ENCODE measurements at places on chromosomes 6 and 20. TPM values are rescaled to one million over a fixed set of nuclear protein-coding genes. Genes with fewer than 3 reads are reported as not detected.

- no peak for DNase-seq
These were observed 42.0 kb downstream of the JARID2 start for GRCh38 chr6:15287670-15288375.

DNA sequence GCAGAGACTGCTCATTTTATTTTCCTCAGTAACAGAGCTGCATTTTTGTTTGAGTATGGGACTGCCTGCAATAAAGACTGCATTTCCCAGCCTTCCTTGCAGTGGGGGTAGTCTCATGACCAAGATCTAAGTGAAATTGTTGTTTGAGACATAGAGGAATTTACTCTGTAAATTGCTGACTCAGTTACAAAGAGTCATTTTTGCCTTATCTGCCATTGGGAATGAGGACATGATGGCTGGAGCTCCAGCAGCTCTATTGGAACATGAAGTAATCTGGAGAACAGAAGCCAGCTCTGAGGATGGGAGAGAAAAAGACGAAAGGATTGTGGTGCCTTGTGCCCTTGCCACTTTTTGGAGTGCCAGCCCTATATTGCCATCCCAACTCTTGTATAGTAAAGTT lies 2.1 kb upstream of the CST11 start:
- DNase-seq = no peak

- no peak for DNase-seq
These were observed 47.5 kb downstream of the RALY start for GRCh38 chr20:34041226-34041625.

DNA sequence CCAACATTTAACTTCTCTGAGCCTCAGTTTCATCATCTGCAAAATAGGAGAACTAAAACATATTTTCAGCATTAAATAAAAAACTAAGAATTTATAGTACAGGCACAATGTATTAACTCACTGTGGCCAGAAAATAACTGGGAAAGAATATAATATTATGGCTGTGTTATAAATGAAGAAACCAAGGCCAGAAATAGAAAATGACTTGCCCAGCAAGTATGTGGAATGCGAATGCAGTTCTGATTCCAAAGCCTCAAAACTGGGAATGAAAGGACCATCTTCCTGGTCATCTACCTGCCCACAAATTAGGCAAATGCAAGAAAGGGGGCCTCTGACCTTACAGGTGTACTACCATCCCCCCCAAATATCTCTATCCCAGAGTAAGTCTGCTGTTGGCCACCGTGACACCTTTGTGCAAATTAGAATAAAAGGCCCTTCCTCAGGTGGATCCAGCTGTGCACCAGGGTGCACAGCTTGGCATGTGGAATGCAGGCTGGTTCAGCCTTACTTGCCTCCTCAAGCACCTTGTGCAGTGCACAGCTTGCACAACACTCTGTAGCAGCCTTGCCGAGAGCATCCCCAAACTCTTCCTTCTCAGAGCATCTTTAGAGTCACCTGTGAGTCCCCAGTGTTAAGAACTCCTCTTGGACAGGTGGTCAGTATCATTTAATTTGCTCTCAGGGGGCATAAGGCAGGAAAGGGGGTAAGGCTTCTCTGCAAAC lies 4.4 kb downstream of the SLC13A3 start:
- no peak for DNase-seq

DNA sequence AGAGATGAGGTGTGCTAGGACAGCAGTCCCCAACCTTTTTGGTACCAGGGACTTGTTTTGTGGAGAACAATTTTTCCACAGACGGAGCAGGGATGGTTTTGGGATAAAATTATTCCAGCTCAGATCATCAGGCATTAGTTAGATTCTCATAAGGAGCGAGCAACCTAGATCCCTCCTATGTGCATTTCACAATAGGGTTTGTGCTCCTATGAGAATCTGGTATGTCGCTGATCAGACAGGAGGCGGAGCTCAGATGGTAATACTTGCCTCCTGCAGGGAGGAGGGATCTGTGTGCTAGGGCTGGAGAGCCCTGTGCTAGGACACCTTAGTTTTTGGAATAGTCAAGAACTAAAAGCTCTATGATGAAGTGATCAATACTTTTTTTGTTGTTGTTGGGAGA lies 2.5 kb downstream of the SMIM13 start:
- no peak for DNase-seq

GRCh38 chr6:140833408-140833807 lies 1299.3 kb upstream of the GJE1 start:
- peak; percentile 72 for DNase-seq

DNA sequence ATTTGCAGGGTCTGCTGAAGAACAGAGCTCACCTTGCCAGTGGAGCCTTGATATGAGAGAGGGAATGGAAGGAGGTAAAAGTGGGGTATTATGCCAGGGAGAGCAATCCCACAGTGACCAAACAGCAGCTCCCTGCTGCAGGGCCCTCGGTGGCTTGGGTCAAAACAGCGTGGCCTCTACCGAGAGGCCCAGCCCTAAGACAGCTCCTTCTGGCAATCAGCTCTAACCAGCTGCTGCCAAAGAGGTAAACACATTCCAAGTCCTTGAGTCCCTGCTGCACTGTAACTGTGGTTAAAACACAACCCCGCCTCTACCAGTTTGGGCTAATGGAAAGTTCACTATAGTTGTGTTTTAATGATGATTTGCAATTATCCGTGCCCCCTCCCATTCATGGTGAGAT lies 1.4 kb upstream of the DAAM2 start:
- no peak for DNase-seq

DNA sequence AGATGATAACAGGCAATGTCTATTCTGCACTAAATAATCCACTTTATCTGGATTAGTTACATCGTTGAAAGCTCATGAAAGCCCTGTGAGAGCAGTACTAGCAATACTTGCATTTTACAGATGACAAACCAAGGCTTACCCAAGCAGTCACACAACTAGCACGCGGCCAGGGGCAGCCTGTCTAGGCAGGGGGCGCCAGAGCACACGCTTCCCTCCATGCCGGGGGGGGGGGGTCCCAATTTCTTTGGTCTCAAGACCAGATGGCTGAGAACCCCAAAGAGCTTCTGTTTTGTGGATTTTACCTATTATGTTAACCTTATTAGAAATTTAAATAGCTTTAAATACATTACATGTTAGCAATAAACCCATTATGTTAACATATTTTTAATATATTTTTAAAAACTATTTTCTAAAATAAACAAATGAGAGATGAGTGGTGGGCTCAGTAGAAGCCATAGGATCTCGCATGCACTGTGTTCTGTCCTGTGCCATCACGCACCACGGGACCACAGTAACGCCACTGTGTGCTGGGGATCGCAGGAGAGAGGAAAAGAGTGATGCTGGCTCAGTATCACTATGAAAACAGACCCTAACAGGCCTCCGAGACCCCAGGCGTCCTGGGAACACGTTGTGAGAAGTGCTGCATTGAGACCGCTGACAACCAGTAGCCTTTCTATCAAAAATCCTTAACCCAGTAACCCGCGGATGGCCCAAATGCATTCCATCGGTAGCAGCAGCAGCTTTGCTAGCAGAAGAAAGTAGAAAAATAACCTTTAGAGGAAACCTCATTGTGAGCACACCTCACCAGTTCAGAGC lies 5.3 kb upstream of the PRR18 start:
- DNase-seq = peak; percentile 36

- peak; percentile 28 for DNase-seq
These were observed 42.0 kb upstream of the LY86 start for GRCh38 chr6:6546318-6547109.

GRCh38 chr20:22920898-22921297 lies 114.2 kb upstream of the SSTR4 start:
- DNase-seq = no peak

DNA sequence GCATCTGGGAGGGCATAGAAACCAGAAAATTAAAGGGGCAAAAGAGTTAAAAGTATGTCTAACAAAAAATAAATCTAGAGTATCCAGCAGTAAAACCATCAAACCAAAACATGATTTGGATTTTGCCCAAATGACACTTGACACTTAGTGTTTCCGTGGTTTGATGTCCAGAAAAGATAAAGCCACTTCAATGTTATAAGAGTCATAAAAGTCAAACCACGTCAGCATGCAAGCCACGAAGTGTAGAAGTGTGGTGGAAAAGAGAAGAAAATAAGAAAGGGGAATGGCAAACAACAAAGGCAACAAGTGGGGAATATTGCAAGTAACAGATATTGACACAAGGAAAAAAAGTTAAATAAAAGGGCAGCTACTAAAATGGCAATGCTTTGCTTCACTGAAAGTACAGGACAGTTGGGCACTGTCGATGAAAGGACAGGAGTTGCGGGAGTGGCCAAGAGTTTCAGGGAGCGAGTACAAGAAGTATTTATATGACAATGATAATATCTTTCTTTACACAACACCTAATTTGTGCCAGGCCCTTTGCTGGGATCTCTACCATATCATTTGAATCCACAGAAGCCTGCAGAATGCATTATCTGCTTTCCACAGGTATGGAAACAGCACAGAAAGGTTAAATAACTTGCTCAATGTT lies 6.3 kb upstream of the HDDC2 start:
- DNase-seq = no peak

- no peak for DNase-seq
These were observed 193.4 kb downstream of the BACH2 start for GRCh38 chr6:90103056-90103800.

GRCh38 chr6:75202676-75203131 lies 3.1 kb downstream of the COL12A1 start:
- peak; percentile 62 for DNase-seq

DNA sequence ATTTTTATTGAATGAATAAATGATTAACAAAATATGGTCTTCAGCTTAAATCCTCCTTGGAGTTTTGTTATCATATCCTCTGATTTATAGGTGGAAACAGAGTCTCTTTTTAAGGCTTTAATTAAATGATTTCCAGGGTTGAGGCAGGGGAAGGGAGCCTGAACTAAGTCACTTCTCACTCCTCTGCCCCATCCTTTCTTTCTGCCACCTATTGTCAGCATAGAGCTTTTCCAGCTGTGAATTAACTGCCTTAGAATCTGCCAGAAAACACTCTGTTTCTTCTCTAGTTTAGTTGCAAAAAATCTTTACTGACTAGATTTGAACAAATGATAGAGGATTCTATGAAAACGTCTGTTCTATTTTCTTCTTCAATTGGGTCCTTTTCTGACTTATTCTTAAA lies 9.8 kb downstream of the OGFRL1 start:
- no peak for DNase-seq

- DNase-seq = no peak
These were observed 448.8 kb upstream of the CITED2 start for GRCh38 chr6:139823099-139823807.

DNA sequence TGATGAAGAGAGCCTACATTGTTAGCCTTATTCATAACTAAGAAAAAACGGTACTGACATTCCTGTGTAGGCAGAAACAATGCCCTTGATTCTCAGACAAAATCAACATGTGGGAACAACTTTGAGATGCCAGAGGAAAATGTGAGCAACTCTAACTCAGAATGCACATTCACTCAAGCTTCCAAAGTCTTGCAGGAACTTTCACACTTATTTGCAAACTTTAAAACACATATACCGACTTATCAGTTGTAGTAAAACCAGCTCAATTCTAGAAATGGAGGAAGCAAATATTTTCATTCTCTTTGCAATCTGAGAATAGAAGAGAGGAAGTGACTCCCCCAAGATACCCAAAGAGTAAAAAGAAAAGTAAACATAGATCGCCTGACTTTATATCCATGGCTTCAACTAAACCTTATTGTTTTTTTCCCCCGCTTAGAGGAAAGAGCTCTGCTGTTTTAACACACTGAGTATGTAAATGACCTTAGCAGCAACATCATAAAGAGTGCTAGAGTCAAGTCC lies 117.6 kb downstream of the EPB41L2 start:
- DNase-seq = no peak

DNA sequence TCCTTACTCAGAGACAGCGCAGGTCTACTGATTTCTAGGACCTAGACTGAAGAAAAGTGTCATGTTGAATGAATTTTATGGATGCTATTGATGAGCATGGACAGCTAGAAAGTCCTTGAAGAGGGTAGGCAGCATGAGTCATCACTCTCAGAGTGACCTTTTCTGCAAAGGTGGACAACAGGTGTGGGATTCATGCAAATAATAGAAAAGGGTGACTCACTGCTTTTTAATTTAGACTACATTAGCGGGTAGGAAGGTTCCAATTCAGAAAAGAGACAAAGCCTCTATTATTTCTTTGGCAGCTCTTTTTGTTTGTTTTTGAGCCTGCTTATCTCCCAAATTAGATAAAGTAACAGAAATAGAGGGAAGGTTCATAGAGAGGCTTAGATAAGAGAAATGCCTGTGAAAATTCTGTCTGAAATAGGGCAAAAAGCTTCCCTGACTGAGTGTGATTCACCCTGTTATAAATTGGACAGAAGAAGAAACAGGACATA lies 191.4 kb downstream of the TENT5A start:
- no peak for DNase-seq

- DNase-seq = no peak
These were observed 40.3 kb upstream of the BLCAP start for GRCh38 chr20:37567671-37568588.

- DNase-seq = no peak
These were observed 7.0 kb downstream of the SOD2 start for GRCh38 chr6:159686040-159686439.

- peak; percentile 30 for DNase-seq
These were observed 130.2 kb upstream of the AKIRIN2 start for GRCh38 chr6:87832025-87832825.

GRCh38 chr20:62171245-62171644 lies 11.6 kb upstream of the MTG2 start:
- DNase-seq = no peak

- no peak for DNase-seq
These were observed 24.3 kb downstream of the CAPN11 start for GRCh38 chr6:44182911-44183390.

- DNase-seq = peak; percentile 96
These were observed 4.5 kb upstream of the TNXB start for GRCh38 chr6:32113386-32114352.

- no peak for DNase-seq
These were observed 553.9 kb downstream of the PTPRT start for GRCh38 chr20:42635699-42636411.

- peak; percentile 92 for DNase-seq
These were observed 74.9 kb downstream of the NCOA3 start for GRCh38 chr20:47576516-47577033.

DNA sequence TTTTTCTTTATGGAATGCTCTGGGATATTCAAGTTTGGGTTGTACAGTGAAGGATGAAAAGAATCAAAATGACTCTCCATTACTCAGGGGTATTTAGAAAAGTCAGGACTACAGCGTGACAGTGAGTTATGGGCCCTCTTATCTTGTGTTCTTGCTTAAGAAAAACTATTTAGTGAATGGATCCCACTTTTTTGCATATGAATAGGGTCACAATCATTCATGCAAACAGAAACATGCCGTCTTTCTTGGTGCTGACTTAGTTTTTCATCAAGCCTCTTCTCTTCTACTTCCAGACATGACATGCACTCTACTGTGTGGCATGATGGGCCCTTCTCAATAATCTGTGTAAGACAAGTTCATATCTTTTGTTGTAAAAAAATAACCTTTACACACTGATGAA lies 488.4 kb upstream of the MMS22L start:
- DNase-seq = no peak

GRCh38 chr6:41187924-41188886 lies 12.7 kb downstream of the TREML2 start:
- DNase-seq = no peak

The KCNQ2 gene
- 5.4 TPM for polyA plus RNA-seq

The ACTR5 gene
- 6.1 TPM for polyA plus RNA-seq

The IL20RA gene
- 8.1 TPM for polyA plus RNA-seq

The TINAG gene
- polyA plus RNA-seq = not detected

The SLC35D3 gene
- polyA plus RNA-seq = not detected

The RIMS4 gene
- polyA plus RNA-seq = 6.5 TPM

The FAM229B gene
- 25.0 TPM for polyA plus RNA-seq

The CAGE1 gene
- polyA plus RNA-seq = not detected

The CD164 gene
- polyA plus RNA-seq = not detected

The PDE7B gene
- not detected for polyA plus RNA-seq

The HRH3 gene
- polyA plus RNA-seq = 2.2 TPM

The MCHR2 gene
- polyA plus RNA-seq = not detected

The FAM184A gene
- not detected for polyA plus RNA-seq

The DBNDD2 gene
- polyA plus RNA-seq = 26.6 TPM
